Activated CD4-positive, alpha-beta memory T cell treated with anti-CD3 and anti-CD28 coated beads for 36 hours (primary cell): ENCODE measurements at places on chromosomes 3 and 15. TPM values are rescaled to one million over a fixed set of nuclear protein-coding genes. Genes with fewer than 3 reads are reported as not detected.

Gene NANOGP8
- total RNA-seq = not detected

Gene RTP1
- total RNA-seq = not detected

Gene PML
- 67.6 TPM for total RNA-seq

Gene GOLGA8B
- 85.2 TPM for total RNA-seq

Gene KBTBD12
- total RNA-seq = not detected

GRCh38 chr3:43001094-43001553, 22.0 kb downstream of the GASK1A start:
- H3K4me3 ChIP-seq = no peak overlapping the region
- no peak overlapping the region for H3K27ac ChIP-seq
- no peak for DNase-seq
- H3K36me3 ChIP-seq = no peaks in the 10 kb centered on the region

DNA sequence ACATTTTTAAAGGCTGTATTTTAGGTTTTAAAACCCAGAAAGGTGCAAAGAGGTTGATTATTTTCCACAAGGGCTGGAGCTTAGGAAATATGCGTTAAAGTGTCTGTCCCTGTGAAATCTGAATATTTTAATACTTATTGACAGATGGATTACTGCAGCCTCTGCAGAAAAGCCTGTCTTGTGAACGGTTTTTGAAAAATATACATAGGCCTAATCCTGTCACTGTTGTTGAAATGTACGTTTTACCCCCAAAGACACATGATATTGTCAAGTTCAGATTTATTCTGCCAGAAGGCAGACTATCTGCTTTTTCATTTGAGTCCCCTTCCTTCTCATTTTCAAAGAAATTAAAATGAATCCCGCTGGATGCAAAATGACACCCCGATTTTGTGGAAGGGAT, 2.2 kb upstream of the BCL6 start:
- peaks cover 48% of the 10 kb centered on the region for H3K4me1 ChIP-seq
- H3K27ac ChIP-seq = peak overlapping the region; percentile 99
- no peak for DNase-seq
- H3K27me3 ChIP-seq = no peaks in the 10 kb centered on the region

DNA sequence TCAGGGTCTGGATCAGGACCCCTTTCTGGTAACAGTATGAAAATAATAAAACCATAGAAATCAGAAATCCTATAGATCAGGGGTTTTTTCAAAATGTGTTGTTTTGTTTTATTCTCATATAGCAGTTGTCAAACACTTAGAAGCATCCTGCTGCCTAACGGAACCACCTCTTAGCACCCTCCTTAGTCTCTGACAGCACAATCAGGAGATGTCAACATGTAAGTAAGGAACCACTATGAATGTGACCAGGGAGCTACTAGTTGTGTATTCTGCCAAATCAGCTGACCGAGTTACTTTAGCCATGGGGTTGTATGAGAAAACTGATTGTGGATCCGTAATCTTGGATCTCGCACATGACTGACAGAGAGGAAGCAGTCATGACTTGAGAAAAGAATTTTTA, 22.2 kb downstream of the CCDC39 start:
- H3K4me3 ChIP-seq = no peak overlapping the region
- peaks cover 14% of the 10 kb centered on the region for H3K27me3 ChIP-seq
- no peak overlapping the region for H3K27ac ChIP-seq
- no peaks in the 10 kb centered on the region for H3K4me1 ChIP-seq
- DNase-seq = no peak

DNA sequence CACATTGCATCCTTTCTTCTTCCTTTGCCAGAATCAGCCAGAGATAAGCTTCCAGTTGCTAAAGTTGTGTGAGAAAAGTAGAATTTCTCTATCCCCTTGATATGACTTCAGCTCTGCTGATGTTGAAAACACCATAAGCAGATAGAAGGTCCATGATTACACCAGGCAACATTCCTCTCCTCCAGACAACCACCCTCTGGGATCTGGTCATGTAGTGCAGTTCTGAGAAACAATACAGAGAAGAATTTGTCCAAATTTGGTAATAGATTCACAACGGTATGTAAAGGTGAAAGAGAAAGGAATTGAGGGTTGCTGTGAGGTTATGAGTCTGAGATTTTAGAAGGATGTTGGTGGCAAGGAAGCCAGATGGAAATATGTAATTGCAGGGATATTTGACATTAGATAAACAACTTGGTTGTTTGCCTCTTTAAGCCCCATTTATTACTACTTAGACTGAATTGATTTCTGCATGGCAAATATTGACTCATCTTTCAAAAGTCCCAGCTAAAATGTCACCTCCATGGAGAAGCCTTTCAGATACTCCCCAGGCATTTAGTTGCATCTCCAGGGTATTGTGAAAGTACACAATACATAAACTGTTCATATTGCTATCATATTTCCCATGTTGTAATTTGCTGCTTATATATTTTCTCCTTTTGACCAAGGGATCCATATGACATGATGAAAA, 134.9 kb downstream of the GAP43 start:
- H3K27ac ChIP-seq = no peak overlapping the region
- no peaks in the 10 kb centered on the region for H3K36me3 ChIP-seq
- H3K4me3 ChIP-seq = no peak overlapping the region
- H3K4me1 ChIP-seq = no peaks in the 10 kb centered on the region

DNA sequence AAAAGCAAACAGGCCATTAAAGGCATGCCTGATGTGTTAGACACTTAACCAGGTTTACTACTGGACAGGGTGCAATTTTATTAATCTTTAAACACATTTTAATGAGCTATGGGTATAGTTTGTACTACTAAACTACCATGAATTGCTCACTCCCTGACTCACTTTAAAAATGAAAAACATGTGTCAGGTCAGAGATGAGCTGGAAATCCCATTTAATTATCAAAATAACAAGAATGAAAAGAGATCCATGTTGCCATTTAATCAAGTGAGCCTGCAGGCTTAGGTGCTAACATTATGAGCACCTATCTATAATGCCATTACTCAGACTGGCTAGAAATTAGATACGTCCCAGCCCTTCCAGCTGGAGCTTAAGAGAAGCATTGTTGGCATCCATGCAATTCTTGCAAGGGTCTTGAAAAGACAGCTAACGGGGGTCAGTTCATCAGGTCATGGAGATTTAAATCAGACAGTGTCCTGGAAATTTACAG, 224.4 kb downstream of the THRB start:
- H3K36me3 ChIP-seq = no peaks in the 10 kb centered on the region
- no peak overlapping the region for H3K27ac ChIP-seq
- H3K4me1 ChIP-seq = no peaks in the 10 kb centered on the region
- no peak for DNase-seq
- H3K27me3 ChIP-seq = no peaks in the 10 kb centered on the region

GRCh38 chr3:190238871-190239270, 83.4 kb downstream of the CLDN1 start:
- no peak overlapping the region for H3K27ac ChIP-seq
- DNase-seq = no peak
- H3K36me3 ChIP-seq = peaks cover 2% of the 10 kb centered on the region
- no peaks in the 10 kb centered on the region for H3K4me1 ChIP-seq
- H3K4me3 ChIP-seq = no peak overlapping the region

DNA sequence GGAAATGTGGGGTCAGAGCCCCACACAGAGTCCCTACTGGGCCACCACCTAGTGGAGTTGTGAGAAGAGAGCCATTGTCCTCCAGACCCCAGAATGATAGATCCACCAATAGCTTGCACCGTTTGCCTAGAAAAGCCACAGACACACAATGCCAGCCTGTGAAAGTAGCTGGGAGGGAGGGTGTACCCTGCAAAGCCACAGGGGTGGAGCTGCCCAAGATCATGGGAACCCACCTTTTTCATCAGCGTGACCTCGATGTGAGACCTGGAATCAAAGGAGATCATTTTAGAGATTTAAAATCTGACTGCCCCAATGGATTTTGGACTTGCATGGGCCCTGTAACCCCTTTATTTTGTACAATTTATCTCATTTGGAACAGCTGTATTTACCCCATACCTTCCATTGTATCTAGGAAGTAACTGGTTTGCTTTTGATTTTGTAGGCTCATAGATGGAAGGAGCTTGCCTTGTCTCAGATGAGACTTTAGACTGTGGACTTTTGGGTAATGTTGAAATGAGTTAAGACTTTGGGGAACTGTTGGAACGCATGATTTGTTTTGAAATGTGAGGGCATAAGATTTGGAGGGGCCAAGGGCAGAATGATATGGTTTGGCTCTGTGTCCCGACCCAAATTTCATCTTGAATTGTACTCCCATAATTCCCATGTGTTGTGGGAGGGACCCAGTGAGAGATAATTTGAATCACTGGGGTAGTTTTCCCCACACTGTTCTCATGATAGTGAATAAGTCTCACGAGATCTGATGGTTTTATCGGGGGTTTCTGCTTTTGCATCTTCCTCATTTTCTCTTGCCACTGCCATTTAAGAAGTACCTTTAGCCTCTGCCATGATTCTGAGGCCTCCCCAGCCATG, 49.0 kb downstream of the CD200 start:
- peaks cover 36% of the 10 kb centered on the region for H3K4me1 ChIP-seq
- no peak for DNase-seq
- H3K27ac ChIP-seq = peak overlapping the region; percentile 7
- no peak overlapping the region for H3K4me3 ChIP-seq

DNA sequence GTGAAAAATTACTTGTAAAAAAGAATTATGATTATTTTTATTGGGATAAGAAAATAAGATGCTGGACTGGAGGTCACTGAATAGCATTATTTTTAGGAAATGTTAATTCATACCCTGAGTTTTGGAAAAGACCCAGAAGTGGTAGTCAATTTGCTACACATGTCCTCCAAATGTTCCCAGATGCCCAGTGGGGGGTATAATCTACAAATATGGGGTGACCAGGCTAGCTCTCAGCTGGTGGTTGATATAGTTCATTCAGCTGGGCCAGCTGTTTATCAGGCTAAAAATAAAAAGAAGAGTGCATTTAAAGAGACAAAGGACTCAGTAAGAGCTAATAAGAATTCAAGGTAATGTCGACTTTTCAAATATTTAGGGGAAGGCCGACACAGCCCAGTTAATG, 402.0 kb upstream of the GOLIM4 start:
- H3K4me3 ChIP-seq = no peak overlapping the region
- no peaks in the 10 kb centered on the region for H3K27me3 ChIP-seq
- no peaks in the 10 kb centered on the region for H3K4me1 ChIP-seq
- no peak overlapping the region for H3K27ac ChIP-seq
- no peaks in the 10 kb centered on the region for H3K36me3 ChIP-seq
- DNase-seq = no peak

DNA sequence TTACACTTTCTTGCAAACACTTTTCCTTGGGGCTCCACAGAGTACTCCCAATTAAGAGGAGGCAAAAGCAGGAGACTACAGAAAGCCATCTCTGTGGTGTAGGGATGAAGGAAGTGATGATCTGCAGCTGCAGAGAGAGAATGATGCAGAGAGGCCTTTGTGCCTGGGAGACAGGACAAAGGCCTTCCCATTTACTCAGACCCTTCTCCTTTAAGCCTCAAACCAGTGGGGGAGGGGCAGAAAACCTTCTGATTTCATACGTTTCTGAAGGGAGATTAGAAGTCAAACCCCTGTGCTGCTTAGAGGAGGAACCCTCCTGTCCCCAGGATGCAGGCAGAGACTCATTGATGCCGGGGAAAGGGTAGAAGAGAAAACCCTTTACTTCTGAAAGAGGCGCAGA, 130.8 kb downstream of the NEO1 start:
- no peaks in the 10 kb centered on the region for H3K4me1 ChIP-seq
- H3K36me3 ChIP-seq = peaks cover 25% of the 10 kb centered on the region
- H3K4me3 ChIP-seq = no peak overlapping the region
- DNase-seq = no peak
- no peak overlapping the region for H3K27ac ChIP-seq

GRCh38 chr3:80244390-80244789, 476.6 kb upstream of the ROBO1 start:
- H3K4me1 ChIP-seq = no peaks in the 10 kb centered on the region
- no peaks in the 10 kb centered on the region for H3K36me3 ChIP-seq
- no peaks in the 10 kb centered on the region for H3K27me3 ChIP-seq
- no peak for DNase-seq
- H3K27ac ChIP-seq = no peak overlapping the region

- H3K36me3 ChIP-seq = no peaks in the 10 kb centered on the region
- H3K4me1 ChIP-seq = peaks cover 4% of the 10 kb centered on the region
- no peak for DNase-seq
- no peaks in the 10 kb centered on the region for H3K27me3 ChIP-seq
- no peak overlapping the region for H3K4me3 ChIP-seq
- H3K27ac ChIP-seq = no peak overlapping the region
These were observed 17.7 kb upstream of the HEG1 start for GRCh38 chr3:125073390-125073905.

DNA sequence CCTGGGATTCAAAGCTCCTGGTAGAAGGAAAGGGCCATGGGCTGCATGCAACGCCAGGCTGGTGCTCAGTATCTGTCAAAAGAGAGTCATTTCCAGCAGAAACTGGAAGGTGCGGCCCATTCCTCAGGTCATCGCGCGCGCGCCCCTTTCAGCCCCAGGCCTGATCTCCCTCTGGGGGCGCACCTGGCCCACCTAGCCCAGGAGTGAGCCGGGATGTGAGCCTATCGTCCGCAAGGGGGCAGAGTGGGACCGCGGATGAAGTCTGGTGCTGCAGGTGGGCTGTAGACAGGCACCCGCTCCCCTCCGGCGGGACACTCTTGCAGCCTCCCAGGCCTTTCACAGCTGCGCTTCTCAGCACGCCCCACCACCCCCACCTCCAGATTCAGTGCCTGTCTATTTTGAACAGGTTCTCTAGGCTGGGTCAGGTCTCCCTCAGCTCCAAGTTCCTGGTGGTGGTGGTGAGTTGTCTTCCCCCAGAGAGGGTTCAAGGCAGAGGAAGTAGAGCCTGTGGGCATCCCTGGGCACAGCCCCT, 5.8 kb upstream of the RPL29 start:
- H3K4me1 ChIP-seq = peaks cover 14% of the 10 kb centered on the region
- no peak overlapping the region for H3K4me3 ChIP-seq
- H3K36me3 ChIP-seq = no peaks in the 10 kb centered on the region
- H3K27ac ChIP-seq = no peak overlapping the region
- H3K27me3 ChIP-seq = no peaks in the 10 kb centered on the region

- DNase-seq = no peak
- H3K4me1 ChIP-seq = no peaks in the 10 kb centered on the region
- H3K27me3 ChIP-seq = no peaks in the 10 kb centered on the region
These were observed 56.2 kb upstream of the LEKR1 start for GRCh38 chr3:156769721-156770654.

- H3K36me3 ChIP-seq = no peaks in the 10 kb centered on the region
- no peak for DNase-seq
- no peak overlapping the region for H3K4me3 ChIP-seq
- no peak overlapping the region for H3K27ac ChIP-seq
- H3K27me3 ChIP-seq = no peaks in the 10 kb centered on the region
These were observed 77.9 kb upstream of the IGSF10 start for GRCh38 chr3:151538456-151539393.

- no peak for DNase-seq
- peaks cover 3% of the 10 kb centered on the region for H3K27me3 ChIP-seq
- H3K4me1 ChIP-seq = no peaks in the 10 kb centered on the region
- H3K36me3 ChIP-seq = no peaks in the 10 kb centered on the region
- no peak overlapping the region for H3K27ac ChIP-seq
- H3K4me3 ChIP-seq = no peak overlapping the region
These were observed 366.8 kb upstream of the KCNMB2 start for GRCh38 chr3:178169421-178169820.
